ENCODE measurements at places on chromosomes 5 and 9.

- DNase-seq = no peak
Observed at GRCh38 chr5:133709209-133709725, 96.9 kb upstream of the FSTL4 start.

DNA sequence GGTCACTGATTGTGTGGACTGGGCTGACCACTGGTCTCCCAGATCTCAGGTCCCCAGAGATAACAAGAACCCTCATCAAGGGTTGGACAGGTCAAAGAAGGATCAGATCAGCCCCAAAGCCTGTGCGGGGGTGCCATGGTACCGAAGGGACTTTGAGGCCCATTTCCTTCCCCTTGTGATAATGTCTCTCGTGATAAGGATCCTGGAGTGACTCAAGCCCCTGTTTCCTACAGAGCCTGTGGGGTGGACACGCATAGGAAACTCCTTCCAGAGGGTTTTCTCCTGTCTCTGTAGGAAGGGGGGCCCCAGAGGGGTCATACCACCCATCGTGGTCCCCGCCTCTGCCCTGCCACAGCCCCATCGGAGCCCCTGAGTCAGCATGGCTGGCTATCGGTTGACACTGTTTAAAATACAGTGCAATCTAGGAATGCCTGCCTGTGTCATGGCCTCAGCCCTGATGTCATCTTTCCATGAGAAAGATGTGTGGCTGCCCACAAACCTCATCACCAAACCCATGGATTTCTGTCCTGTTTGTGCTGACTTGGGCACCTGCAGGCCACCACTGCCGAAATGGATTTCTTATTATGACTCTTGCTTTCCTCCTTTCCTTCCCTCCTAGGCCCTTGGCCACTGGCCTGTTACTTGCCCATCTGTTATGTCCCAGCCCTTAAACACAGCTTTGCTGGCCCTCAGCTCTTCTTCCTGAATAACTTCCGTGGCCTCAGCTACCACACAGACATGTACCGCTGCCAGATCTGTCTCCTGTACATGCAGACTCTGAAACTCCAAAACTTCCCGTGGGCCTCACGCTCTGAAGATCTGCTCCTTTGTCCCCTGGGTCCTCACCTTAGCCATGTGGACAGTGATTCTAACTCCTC lies 2.9 kb upstream of the CSF2 start:
- DNase-seq = no peak

- DNase-seq = peak; percentile 19
Observed at GRCh38 chr9:136996361-136997292, at the start of gene CLIC3. TSS of gene CLIC3 (minus strand) at chr9:136996568. CDS start at chr9:136996543, 25 bp downstream.

DNA sequence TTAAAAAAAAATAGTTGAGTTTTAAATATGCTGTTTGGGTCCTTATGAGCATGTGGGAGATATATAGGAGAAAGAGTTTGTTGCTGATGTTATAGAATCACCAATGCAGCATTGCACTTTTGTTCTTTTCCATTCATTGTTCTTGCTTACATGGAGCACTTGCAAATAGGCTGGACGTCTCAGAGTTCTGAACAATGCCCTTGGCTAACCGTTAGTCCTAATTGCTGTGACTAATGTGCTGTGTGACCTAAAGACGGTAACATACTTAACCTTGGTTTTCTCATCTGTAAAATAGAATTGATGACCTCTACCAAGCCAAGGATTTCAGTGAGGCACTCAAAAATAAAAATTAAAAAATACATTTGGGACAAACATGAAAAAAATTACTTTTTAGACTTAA lies 29.8 kb downstream of the PIK3R1 start:
- no peak for DNase-seq

DNA sequence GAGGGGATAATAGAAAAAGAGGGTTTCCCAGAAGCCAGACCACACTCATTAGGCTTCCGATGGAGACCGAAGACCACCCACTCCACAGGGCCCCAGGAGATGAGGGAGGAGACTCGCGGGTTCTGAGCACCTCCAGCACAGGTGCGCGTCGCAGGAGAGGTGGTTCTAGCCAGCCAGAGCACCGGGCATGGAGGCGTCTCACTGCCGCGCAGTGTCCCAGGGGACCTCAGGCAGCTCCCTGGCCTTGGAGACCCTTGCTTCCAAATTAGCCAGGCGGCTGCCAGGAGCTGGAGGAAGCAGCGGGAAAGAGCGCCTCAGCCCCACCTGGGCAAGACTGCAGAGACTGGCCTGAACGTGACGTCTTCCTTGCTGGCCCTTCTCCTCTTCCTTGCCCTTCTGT lies 115.4 kb upstream of the FBXL7 start:
- no peak for DNase-seq

GRCh38 chr9:13331320-13331719 lies 51.8 kb upstream of the MPDZ start:
- DNase-seq = no peak

DNA sequence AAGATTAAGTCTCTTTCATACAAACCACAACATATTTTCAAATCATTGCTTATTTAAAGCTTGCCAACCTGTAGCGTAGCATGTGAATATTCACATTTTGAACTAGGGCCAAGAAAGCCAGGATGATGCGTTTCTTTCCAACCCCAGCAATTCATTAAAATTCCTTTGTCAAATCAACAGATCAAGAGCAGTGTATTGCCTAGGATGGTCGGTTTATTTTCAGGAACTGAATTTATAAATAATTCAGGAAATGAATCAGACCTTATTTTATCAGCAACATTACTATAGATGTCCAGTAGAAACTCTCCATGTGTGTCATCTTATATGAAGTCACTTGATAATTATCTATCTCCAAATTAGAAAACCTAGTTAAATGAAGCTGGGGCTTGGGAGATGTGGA lies 13.2 kb upstream of the AUH start:
- no peak for DNase-seq
